NCI-H524 (cell line): ENCODE measurements at places on chromosomes 12 and 14.
A peak's percentile ranks its signal among the peaks of the same experiment; 100 is the strongest.

GRCh38 chr14:100131181-100131580, 28.3 kb downstream of the DEGS2 start:
- no peak for DNase-seq

DNA sequence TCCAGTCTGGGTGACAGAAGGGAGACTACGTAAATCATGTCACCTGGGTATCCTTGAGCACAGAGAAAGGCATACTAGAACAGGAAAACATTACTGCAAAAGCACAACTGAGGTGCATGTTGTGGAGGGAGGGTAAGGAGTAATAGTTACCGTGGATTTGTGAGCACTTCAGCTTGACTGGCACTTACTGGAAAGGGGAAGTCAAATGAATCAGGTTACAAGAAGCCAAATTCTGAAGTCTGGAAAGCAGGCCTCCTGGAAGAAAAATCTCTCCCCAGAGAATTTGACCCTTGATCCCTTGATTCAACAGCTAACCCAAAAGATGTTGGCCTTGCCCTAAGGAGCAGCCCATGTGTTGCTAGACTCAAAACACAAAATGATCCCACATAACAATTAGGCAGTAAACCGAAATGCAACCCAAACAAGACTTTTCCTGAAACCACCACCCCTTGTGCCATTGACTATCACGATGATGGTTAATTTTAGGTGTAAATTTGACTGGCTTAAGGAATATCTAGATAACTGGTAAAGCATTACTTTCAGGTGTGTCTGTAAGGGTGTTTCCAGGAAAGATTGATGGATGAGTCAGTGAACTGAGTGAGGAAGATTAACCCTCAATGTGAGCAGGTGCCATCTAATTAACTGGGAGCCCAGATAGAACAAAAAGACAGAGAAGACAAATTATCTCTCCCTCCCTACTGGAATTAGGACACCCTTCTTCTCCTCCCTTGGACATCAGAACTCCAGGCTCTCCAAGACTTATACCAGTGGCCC, 108.8 kb downstream of the SLC25A21 start:
- DNase-seq = no peak

GRCh38 chr12:9143137-9143536, 27.4 kb upstream of the A2M start:
- DNase-seq = no peak

- no peak for DNase-seq
Measured at GRCh38 chr12:129073157-129073915, 220.1 kb downstream of the GLT1D1 start.

- DNase-seq = no peak
Measured at GRCh38 chr14:35223927-35224326, 68.3 kb upstream of the PSMA6 start.

GRCh38 chr14:67357969-67358354, 1.6 kb downstream of the ATP6V1D start:
- DNase-seq = no peak

GRCh38 chr14:94113490-94113889, 3.0 kb downstream of the IFI27 start:
- no peak for DNase-seq

DNA sequence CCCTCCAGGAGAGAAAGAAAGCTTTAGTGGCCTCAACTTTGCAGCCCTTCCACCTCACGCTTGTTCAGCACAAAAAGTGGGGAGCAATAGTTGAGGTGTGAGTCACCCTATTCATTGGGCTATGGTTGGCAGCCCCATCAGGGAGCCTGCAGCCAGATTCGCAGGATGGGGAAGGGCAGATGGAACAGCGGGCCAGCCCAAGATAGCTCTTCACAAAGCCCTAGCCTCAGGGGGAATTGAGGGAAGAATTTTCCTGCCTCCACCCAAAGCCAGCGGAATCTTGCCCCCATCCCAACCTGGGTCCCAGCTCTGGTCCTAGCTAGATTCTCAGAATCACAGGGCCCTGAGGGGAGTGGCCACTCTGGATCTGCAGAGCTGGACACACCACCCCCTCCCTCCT, 3.6 kb upstream of the KRT5 start:
- no peak for DNase-seq

- DNase-seq = peak; percentile 33
Measured at GRCh38 chr12:48977290-48978281, 536 bp upstream of the WNT1 start.

- DNase-seq = peak; percentile 80
Measured at GRCh38 chr12:32569259-32569658, 109.8 kb upstream of the DNM1L start.

DNA sequence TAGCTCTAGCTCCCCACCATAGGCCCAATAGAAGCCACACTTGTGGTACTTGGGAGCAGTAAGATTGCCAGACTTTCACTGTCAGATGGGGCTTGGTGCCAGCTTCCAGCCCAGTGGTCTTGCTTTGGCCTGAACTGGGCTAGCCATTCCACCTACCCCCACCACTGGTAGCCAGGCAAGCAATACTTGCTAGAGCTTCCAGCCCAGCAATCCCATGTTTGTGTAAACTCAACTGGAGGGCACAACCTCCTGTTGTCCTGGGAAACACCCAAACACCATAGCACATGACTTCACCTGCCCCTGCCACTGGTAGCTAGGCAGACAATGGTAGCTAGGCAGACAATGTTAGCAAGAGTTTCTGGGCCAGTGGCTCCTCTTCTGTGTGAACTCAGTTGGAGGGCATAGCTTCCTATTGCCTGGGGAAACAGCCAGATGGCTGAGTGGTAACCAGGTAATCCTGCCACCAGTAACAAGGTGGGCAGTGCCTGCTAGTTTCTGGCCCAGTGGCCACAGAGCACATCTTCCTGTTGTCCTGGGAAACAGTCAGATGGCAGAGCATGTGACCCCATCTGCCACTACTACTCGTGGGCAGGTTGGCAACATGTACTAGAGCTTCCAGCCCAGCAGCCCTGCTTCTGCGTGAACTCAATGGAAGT, 5.6 kb upstream of the OR6C76 start:
- DNase-seq = no peak

DNA sequence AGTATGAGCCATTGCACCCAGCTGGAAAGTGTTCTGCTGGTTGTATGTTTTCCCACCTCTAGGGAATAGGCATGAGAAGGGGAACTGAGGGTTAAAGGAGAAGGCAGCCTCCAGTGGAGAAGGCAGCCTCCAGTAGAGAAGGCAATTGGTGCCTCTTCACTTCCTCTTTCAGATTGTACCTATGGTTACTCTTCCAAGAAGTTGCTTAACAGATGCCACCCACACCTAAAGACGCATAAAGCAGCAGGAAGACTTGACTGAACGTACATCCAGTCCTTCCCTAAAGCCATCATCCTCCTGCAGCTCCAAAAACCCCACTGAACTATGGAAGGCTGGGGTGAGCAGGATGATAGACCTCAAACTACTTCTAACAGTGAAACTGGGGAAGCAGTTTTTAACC, 13.1 kb downstream of the DPF3 start:
- no peak for DNase-seq

DNA sequence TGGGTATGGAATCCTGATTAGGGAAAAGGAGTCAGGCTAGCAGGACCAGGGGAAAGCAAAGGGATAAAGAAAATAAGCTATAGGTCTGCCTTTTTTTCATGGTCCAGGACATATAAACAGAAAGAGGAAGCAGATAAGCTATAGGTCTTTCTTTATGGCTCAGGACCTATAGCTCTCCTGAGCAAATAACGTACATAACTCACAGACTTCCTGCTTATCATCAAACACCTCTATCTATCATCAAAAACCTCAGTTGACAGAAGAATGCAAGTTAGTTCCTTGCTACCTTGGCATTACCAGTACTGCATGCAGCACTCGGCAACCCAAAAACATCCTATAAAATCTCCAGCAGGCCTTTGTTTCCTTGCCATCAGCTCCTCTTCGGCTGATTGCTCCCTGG, 238.7 kb upstream of the OR4E1 start:
- no peak for DNase-seq

DNA sequence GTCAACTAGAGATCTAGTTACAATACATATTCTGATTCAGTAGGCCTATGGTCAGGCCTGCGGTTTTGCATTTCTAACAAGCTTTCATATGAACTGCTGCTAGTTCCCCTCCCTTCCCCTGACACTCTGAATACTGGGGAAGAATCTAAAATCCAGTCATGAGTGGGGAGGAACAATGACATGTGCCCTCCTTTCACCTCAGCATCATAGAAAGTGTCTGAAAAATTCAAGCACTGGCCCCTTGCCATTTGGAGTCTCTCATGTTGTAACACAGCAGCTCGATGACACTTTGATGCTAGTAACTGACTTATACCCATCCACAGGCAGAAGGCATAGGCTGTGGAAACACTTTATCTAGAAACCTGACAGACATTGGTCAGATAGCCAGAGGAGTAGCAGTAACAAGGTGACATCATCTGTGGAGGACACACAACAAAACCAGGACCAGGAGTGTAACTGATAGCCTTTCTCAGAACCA, 161.9 kb upstream of the RASSF8 start:
- DNase-seq = no peak

DNA sequence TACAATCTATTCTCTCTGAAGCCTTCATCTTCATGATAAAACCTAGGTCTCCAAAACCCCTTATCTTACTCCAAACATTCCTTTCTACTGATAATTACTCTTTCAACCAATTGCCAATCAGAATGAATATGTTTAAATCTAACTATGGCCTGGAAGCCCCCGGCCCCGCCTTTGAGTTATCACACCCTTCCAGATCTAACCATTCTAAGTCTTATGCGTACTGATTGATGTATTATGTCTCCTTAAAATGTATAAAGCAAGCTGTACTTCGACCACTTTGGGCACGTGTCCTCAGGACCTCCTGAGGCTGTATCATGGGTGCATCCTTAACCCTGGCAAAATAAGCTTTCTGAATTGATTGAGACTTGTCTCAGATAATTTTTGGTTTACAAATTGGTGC, 14.4 kb downstream of the PABPN1 start:
- no peak for DNase-seq

DNA sequence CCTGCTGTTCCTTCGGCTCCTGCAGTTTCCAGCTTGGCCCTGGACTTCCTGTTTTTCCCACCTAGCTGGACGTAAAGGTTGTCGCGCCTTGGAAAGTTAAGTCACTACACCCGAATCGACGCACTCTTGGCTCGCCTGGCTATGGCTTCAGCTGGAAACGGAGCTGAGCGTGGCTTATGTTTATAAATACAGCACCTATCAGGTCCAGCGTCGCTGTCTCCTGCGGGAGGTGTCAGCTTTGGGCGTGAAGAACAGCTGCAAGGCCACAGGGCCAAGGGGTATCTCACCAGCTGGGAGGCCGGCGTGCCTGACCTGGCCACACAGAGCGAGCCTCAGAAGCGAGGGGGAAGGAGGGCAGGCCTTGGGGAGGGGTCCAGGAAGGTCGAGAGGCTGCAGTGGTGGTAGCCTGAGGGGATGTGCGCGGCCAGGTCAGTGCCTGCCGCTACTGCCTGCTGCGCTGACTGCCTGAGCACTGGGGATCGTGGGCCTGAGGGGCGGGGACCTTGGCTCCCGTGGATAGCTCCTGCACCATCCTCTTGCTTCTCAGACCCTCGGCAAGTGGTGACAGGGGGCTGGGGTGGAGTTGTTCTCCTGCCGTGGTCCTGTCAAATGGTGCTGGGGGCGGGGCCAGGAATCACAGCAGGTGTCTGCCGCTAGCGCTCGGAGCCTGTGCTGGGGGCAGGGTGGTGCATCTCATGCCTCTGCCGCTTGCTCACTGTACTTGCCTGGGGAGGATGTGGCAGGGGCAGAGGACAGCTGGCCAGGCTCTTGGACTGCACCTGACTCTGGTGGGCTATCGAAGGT, 12.5 kb downstream of the PACS2 start:
- DNase-seq = no peak

DNA sequence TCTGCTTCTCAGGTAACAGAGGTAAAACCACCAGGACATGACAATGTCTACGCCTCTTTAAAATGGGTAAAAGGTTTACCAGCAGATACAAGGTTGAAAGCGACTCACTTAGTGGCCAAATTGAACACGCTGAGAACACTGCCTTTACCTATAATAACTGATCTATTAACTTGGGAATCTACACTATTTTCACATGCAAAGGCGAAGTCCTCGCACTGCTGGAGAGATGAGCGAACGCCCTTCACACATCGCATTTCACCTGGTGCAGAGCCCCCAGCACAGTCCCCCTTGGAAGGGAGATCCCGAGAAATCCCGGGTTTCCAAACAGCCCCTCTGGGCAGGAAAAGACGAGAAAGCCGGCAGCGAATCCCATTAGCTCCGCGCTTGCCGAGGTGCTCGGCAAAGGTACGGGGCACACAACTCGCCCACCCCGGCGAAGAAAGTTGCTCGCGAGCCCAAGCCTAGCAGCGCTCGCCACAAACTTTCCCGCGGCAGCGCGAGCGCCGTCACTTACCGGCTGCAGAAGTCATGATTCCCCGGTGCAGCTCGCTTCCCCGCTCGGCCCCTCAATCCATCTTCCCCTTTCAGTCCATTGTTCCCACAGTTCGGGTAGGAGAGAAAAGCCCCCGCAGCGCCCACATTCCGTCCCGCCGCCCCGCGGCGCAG, 423 bp downstream of the FGD6 start:
- DNase-seq = peak; percentile 60

DNA sequence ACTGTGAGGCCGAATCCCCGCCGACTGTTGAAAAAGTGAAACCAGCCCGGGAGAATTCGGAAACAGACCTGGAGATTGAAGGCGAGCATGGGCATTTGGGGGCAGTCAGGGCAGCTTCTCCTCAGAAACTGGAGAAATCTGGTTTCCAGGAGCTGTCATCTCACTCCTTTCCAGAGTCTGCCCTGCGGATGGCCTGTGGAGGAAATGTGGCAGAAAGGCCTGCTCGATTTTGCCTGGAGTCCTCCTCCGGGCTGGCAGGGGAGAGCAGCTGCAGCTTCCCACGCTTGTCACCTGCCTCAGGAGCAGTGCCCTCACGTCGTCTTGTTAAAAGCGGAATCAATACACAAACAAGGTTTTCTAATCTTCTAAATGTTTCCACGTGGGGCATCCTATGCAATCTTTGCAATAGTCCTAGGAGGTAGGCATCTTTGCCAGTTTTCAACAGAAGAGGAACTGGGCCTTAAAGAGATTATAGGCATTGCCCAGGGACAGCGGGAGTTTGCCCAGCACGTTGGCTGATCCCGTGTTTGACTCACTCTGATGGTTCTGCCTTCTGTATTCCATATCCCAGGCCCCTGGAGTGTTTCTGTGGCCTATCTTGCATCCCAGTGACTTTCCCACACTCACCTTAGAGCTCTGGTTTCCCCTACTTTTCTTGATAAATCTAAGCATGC, 2.3 kb downstream of the LRRC74A start:
- no peak for DNase-seq

GRCh38 chr12:34294671-34295365, 272.5 kb downstream of the ALG10 start:
- no peak for DNase-seq

DNA sequence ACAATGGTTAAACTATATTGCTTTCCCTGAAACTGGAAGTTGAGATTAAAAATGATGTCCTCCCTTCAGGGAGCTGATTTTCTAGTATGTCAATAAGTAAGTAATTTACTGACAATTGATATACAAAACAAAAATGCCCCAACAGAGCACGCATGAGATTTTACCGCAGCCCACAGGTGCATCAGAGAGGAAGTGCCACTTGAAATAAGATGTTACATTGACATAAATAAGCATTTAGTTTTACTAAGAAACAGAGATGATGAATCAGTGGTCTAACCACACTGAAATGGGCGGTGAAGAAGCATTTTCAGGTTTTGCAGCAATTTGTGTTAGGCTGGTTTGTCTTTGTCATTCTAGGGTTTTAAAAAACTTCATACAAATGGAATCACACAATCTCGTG, 8.8 kb upstream of the CLECL1 start:
- no peak for DNase-seq
